ENCODE measurements at places on chromosomes 7 and 10.

DNA sequence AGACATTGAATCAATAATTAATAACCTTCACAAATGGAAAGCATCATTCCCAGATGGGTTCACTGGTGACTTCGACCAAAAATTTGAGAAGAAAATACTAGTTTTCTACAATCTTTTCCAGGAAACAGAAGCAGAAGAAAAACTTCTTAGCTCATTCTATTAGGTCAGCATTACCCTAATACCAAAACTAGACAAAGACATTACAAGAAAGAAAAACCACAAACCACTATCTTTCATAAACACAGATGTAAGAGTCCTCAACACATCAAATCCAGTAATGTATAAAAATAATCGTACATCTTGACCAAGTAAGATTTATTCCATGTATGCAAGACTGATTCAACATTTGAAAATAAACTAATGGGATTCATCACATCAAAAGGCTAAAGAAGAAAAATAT lies 64.0 kb upstream of the CDK1 start:
- DNase-seq, result no peak

- no peak for DNase-seq
These were observed 54.5 kb downstream of the NEURL1 start for GRCh38 chr10:103548006-103548405.

- DNase-seq, result no peak
These were observed 41.7 kb downstream of the MKLN1 start for GRCh38 chr7:131369354-131369753.

GRCh38 chr10:116785867-116786266 lies 43.5 kb upstream of the HSPA12A start:
- no peak for DNase-seq

DNA sequence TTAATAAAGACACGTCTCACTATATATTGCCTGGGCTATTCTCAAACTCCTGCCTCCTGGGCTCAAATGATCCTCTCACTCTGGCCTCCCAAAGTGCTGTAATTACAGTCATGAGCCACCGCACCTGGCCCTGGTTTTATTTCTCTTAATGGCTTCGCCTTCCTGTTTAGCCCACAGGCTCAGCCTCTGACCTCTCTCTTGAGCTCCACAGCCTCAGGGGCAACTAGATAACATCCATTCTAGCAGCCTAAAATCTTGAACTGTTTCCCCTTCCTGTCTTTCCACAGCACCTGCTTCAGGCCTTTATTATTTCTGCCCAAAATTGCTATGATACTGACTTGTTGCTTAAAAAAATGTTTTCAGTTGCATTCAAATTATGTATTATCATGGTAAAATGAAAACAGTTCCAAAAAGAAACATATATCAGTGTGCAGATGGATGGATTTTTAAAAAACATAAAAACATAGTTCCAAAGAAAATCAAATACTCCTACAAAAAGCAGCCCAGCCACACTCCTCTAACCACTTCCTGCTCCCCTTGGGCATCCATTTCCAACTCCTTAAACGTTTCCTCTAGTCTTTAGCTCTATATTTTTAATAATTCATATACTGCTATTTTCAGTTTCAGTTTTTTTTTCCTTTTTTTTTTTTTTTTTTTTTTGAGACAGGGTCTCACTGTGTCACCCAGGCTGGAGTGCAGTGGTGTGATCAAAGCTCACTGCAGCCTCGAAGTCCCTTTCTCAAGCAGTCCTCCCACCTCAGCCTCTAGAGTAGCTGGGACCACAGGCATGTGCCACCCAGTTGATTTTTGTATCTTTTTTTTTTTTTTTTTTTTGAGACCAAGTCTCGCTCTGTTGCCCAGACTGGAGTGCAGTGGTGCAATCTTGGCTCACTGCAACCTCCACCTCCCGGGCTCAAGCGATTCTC lies 5.1 kb upstream of the BAZ1B start:
- DNase-seq, result no peak

GRCh38 chr10:84201244-84201606 lies 6.9 kb downstream of the CDHR1 start:
- no peak for DNase-seq

DNA sequence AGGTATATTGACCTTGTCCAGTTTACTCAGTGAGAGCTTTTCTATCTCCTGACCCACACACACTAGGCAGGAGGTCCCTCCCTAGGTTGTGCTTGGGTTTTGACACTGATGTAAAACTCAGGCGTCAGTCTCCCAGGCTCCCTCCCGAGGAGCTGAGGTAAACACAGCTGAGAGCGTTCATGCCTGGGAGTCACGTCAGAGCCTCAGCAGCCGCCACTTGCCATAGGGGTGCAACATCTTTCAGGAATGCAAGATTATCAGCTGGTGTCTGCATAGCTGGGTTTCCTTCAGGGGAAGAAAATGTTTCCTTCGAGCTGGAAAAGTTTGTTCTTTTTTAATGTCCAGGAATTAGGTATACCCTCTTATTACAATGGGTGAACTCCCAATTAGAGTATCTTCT lies 70.6 kb downstream of the FGFR2 start:
- DNase-seq, result no peak

- no peak for DNase-seq
These were observed 56.0 kb downstream of the SORBS1 start for GRCh38 chr10:95505084-95505610.

- DNase-seq, result no peak
These were observed 96.9 kb upstream of the CCDC71L start for GRCh38 chr7:106757846-106758245.

GRCh38 chr7:41685684-41686083 lies 17.2 kb downstream of the INHBA start:
- no peak for DNase-seq

DNA sequence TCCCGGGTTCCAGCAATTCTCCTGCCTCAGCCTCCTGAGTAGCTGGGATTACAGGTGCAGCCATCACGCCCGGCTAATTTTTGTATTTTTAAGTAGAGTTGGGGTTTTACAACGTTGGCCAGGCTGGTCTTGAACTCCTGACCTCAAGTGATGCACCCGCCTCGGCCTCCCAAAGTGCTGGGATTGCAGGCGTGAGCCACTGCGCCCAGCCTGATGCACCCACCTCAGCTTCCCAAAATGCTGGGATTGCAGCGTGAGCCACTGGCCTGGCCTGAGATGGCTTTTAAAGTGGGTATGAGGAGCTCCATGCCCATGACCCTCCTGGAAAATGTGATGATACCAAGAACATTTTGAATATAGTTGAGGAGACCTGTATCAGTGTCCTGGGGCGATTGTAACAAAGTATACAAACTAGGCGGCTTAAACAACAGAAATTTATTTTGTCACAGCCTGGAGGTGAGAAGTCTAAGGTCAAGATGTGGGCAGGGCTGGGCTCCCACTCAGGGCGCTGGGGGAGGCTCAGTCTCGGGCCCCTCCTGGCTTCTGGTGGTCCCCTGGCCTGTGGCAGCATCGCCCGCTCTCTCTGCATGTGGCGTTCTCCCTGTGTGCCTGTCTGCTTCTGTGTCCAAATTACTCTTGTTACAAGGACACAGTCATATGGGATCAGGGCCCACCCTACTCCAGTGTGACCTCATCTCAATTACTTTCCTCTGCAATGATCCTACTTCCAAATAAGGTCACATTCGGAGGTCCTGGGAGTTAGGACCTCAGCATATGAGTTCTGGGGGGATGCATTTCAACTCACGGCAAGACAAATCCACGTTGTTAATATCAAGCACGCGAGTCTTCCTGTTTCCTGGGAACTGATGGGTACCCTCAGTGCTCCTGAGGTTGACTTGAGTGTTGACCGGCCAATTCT lies 108.8 kb downstream of the ACTR3B start:
- DNase-seq, result no peak
